ENCODE measurements at places on chromosomes 3 and 15. TPM values are rescaled to one million over a fixed set of nuclear protein-coding genes. Genes with fewer than 3 reads are reported as not detected.
A peak's percentile ranks its signal among the peaks of the same experiment; 100 is the strongest.

DNA sequence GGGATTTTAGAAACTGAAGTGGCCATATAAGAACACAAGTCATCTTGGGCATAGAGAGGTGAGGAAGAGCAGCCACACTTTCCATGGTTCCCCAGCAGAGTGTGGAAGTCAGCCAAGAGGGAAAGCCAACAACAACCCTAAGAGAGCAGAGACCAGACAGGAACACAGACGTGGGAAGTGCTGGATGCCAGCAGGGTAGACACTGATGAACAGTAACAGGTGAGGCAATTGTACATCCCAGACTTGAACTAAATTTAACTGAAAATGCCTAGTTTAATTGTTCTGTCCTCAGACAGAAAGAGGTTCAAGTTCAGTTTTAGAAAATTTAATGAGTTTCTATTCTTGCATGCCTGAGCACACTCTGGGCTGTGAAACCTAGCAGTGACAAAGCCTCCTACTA, 212.1 kb downstream of the ATP8B4 start:
- no peak for DNase-seq

GRCh38 chr3:127953091-127954035, 38.3 kb downstream of the KBTBD12 start:
- DNase-seq: peak; percentile 64

GRCh38 chr3:183460081-183461055, 31.9 kb upstream of the MCF2L2 start:
- peak; percentile 56 for DNase-seq

GRCh38 chr3:159855599-159856346, 132.9 kb upstream of the IL12A start:
- peak; percentile 35 for DNase-seq

DNA sequence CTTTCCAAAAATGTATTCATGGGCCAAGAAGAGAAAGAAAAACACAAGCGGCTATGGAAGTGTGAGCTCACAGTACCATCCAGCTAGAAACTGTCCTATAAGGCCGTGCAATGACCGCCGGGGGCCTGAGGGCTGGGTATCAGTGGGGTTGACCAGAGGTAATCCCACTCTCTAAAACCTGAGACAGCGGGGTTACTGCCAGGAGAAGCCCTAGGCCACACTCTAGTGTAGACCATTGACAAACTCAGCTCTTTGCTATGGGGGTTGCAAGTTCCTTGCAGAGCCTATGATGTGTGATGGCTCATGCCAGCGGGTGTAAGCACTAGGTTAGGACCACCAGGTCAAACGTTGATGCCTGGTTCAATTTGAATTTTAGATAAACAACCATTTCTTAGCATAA, 25.9 kb upstream of the SLCO2A1 start:
- no peak for DNase-seq

DNA sequence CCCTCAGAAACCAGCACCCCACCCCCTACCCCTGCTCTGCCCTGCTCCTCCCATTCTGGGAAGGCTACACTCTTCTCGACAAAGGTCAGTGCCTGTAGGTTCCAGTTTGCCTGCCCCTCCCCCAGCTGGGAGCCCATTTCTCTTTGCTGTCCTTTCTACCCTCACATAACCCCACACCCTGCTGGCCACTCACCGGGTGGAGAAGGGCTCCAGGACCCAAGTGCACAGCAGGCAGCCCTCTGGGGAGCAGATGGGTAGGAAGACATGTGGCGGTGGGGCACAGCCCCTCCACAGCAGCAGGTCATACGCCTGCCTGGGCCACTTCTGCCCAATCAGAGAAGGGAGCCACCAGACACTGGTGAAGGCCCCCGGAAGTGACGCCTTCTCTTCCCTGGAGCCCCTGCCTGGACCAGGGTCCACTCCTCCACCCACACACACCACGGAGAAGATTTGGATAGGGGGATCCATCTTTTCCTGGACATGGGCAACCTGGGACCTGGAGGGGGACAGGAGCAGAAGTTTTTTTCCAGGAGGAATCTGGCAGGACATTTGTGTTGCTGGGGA, at the start of gene THPO:
TSS of gene THPO (minus strand) at position 326 of the 564 bp plus-strand sequence. CDS start 1,948 bp downstream, outside the sequence.
- no peak for DNase-seq

DNA sequence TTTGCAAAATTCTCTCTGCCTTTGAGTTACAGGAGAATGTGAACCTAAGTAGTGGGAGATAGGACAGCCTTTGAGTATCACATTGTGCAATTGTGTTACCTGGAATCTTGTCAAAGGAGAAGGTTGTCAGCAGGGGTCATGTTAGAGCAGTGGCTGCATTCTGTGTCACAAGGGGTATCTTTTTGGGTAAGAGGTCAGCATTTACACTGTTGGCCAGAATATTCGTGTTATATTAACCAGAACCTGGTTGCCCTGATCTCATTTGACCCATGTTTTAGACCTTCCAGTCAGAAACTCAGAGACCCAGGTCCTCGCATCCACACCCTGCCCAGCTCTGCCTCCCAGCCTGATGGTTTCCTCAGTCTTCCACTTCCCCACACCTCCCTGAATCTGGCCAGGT, 27.3 kb downstream of the HDC start:
- no peak for DNase-seq

GRCh38 chr3:42066516-42067181, 24.5 kb upstream of the TRAK1 start:
- peak; percentile 86 for DNase-seq

DNA sequence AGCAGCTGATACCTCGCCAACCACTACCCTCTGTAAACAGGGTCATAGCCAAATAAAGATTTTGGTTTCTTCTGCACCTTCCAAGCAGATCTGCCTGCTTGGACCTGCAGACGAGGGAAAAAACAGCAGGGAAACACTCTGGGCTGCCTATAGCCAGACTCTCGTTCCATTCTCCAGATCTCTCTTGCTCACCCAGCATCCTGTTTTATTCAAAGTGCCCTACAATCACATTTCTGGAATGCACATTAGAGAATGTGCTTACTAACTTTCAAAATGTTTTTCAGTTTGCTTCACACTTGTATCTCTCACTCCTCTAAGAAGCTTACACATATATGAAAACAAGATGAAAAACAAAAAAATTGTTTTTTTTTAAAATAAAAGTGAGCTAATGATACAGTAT, 71.4 kb downstream of the MLH1 start:
- DNase-seq: peak; percentile 49

- no peak for DNase-seq
Observed at GRCh38 chr3:109373933-109374332, 36.6 kb upstream of the DPPA4 start.

- peak; percentile 53 for DNase-seq
Observed at GRCh38 chr15:34055868-34056595, 17.0 kb upstream of the AVEN start.

GRCh38 chr3:47250309-47251060, 32.1 kb downstream of the KIF9 start:
- DNase-seq: no peak

DNA sequence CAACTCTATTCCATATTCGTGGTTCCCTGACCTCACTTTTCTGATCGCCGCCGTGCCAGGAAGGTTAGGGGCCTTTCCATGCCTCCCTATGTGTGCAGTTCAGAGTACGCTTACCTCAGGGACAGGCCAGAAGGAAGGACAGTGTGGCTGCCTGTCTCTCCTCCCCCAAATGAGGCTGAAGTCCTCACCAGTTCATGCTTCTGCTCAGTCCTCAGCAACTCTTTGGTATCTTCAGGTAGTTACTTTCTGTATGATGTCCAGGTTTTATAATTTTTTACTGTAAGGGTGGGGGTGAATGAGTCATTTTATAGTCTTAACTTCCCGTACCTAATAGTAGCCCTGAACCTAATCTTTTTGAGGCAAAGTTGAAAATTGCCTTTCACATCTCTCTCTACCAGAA, 98.7 kb downstream of the VPS8 start:
- DNase-seq: no peak

DNA sequence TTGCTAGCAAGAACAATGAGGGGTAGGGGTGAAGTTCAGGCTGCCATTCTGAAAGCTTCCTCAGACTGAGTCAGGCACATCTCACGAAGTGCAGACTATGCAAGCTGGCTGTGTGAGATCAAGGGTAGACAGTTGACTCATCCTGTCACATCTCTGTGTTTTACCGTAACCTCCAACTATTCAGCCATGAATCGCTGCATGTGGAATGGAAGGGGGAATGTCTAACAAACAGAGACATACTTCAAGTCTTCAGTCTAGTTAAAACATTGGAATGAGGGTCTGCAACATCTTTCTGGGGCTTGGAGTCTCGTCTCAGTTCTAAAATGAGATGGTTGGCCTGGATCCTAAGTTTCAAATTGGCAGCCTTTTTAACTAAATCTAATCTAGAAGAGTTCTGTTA, 25.9 kb downstream of the AGTR1 start:
- peak; percentile 94 for DNase-seq

DNA sequence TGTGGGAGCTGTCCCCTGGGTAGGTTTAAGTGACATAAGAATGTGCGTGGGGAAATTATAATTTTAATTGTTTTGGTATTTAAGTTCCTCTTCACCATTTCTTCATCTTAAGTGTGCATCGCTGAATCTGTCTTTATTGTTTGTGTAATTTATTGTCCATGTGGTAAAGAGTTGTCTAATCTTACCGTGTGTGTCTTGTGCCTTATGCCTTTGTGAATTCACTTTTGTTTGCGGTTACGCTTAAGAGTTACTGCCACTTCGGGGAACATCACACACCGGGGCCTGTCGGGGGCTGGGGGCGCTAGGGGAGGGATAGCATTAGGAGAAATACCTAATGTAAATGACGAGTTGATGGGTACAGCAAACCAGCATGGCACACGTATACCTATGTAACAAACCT, 767 bp downstream of the WDR48 start:
- DNase-seq: no peak

- no peak for DNase-seq
Observed at GRCh38 chr15:79195802-79196201, 86.7 kb upstream of the ANKRD34C start.

DNA sequence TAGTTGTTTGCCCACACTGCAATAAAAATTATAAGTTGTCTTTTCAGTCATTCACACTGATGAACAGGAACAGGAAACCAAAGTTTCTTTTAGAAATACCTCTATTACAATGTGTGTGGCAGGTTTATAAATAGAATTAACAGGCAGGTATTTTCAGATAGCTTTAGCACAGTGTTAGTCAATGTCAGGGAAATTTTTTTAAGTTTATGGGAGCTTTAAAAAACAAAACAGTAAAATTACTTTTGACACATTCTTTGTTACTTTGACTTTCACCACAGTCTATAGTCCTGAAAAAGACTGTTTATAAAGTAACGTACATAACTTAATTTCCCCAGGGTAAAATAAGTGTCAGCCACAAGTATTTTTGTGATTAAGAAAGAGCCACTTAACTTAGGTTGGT, 38.1 kb downstream of the SERPINI1 start:
- no peak for DNase-seq

DNA sequence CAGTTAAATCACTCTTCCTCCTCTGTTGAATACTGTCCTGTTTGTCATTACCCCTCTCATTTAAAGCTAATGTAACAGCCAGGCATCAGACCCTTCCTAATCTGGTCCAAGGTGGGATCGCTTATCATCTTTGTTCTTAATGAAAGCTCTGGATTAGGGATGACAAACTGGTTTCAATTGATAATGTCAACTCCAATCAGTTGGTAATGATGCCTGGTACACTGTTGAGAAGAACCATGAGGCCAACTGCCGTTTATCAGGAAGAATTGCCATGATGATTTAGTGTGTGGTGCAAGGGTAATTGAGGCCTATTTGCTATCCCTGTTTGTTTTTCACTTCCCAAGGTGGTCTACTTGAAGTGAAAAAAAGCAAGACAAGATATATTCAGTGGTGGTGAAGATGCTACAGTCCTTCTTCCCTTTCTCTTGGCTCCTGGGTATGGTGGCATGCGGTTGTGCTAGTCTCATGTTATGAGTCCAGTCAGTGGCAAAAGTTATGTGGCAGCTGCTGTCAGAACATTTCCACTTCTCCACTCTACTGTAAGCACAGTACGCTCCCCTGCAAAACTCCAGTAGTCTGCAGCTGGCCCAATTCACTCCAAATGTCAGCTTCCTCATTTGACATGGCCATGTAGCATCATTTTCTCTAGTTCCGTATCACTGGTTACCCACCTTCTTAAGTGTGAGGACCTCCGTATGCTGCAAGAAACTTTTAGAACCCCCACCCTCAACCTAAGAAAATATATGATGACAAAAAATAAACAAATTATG, 72.5 kb downstream of the MORC1 start:
- DNase-seq: no peak

GRCh38 chr3:39907981-39908380, 98.6 kb downstream of the MYRIP start:
- DNase-seq: peak; percentile 5

DNA sequence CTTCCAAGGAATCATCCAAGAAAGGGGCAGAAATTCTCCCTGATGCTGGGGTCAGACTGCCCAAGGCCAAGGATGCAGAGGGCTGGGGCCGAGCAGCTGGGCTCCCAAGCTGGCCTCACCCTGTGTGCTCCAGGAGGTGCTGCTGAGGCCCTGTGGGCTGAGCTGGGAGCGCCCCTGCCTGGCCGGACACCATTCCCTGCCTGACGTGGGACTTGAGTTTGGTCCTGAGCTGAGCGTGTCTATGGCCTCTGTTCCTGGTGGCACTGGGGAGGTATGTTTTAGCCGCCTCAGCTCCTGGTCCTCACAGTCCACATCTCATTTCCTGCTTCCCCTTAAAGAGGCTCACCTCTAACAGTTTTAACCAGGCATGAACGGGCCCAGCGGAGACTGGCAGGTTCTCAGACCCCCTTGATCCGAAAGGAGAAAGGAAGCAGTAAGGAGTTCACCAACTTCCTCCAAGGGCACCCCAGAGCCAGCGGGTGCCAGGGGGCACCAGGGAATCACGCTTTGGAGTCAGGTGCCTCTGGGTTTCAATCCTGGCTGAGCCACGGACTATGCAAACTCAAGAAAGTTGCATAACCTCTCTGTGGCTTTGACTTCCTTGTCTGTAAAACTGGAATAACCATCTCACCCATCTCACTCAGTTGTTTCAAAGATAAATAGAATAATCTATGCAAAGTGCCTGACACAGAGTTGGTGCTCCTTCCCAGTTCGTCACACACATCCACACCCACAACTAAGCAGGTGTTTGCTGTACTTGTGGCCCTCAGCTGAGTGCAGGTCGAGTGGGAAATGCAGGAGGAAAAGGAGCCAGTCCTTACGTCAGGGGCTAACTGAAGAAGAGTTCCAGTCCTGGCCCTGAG, 48.6 kb downstream of the SLC12A8 start:
- DNase-seq: peak; percentile 41

The GPR149 gene
- not detected for polyA plus RNA-seq

The SERPINI2 gene
- polyA plus RNA-seq: not detected

The CLDN18 gene
- polyA plus RNA-seq: not detected

The SLC28A2 gene
- polyA plus RNA-seq: not detected

The CFAP91 gene
- polyA plus RNA-seq: 0.10 TPM

The FBXO40 gene
- polyA plus RNA-seq: not detected

The SLC6A20 gene
- polyA plus RNA-seq: not detected
